ENCODE measurements at places on chromosomes 2 and 18.
A peak's percentile ranks its signal among the peaks of the same experiment; 100 is the strongest.

GRCh38 chr2:112772911-112773475 lies 8.6 kb upstream of the CKAP2L start:
- DNase-seq, result no peak

- peak; percentile 96 for DNase-seq
Observed at GRCh38 chr2:75710577-75711253, at the start of gene GCFC2. TSS of gene GCFC2 (minus strand) at chr2:75710915. CDS start at chr2:75710855, 60 bp downstream.

DNA sequence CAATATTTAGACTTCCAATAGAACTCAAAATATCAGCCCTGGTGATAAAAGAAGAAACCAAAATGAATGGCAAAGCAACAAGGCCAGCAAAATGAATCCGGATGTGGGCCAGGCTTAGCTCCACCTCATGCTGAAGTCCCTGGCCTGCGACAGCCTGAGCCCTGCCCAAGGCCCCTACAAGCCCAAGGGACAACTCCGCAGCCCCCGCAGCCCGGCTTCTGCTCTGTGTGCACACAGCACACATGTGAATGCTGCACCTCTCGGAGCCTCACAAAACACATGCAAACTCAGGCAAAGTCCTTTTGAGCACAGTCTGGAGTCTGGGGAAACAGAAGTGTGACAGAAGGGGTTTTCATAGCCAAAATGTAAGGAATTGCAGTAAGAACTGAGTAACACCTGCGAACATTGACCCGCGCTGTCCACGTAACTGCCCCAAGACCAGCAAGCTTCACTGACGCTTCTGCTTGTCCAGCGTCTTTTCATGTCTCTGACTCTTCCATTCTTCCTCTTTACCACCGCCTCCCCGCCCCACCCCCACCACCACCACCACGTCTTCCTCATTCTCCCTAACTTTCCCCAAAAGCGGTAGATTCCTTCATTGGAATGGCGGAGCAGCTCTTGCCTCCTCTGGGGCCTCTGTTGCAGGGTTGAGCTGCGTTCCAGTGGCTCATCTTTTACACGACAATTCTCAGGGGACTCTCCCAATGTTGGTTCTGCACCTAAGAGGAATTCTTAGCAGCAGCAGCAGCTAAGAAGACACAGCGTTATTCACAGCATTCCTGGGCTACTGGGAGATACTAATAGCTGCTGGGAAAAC lies 136.4 kb upstream of the COPS8 start:
- DNase-seq, result no peak

- DNase-seq, result no peak
Observed at GRCh38 chr2:44778671-44779476, 162.6 kb upstream of the SIX3 start.

DNA sequence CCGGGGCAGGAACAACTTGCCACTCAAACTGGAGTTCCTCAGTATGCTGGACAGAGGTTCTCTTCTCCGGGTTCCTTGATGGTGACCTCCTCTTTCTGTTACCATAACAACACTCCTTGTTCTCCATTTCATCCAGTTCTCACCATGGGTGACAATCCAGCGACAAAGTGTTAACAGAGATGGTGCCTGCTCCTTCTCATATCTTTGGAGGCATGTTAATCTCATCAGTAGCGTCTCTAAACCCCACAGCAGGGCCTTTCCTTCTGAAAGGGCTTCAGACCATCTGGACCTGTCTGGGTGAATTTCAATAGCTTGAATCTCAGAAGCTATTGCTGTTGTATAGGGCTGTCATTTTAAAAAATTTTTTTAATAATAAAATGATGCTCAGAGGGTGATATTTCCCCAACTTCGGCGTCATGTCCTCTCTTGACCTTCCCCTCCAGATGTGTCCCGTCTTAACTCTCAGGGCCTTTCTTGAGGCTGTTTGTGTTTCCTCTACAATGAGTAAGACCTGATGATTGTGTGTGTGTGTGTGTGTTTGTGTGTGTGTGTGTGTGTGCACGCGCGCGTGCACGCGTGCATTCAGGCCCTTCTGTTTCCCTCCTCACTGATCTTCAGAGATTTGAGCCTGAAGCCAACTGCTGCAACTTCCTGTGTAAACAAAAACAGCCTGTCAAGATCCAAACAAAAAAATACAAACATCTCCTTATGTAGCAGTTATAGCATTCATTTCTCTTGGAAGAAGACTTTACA lies 24.3 kb upstream of the CETN1 start:
- no peak for DNase-seq

- no peak for DNase-seq
Observed at GRCh38 chr2:46841621-46842020, 74.0 kb downstream of the MCFD2 start.

- peak; percentile 92 for DNase-seq
Observed at GRCh38 chr2:231666171-231667095, 41.9 kb upstream of the PTMA start.

Measured in urothelium cell line (cell line).